ENCODE measurements at places on chromosomes 13 and 19. TPM values are rescaled to one million over a fixed set of nuclear protein-coding genes. Genes with fewer than 3 reads are reported as not detected.

- no peak overlapping the region for H3K4me3 ChIP-seq
- H3K36me3 ChIP-seq: no peaks in the 10 kb centered on the region
- no peak for DNase-seq
Measured at GRCh38 chr13:43391036-43391435, 367.6 kb downstream of the DNAJC15 start.

DNA sequence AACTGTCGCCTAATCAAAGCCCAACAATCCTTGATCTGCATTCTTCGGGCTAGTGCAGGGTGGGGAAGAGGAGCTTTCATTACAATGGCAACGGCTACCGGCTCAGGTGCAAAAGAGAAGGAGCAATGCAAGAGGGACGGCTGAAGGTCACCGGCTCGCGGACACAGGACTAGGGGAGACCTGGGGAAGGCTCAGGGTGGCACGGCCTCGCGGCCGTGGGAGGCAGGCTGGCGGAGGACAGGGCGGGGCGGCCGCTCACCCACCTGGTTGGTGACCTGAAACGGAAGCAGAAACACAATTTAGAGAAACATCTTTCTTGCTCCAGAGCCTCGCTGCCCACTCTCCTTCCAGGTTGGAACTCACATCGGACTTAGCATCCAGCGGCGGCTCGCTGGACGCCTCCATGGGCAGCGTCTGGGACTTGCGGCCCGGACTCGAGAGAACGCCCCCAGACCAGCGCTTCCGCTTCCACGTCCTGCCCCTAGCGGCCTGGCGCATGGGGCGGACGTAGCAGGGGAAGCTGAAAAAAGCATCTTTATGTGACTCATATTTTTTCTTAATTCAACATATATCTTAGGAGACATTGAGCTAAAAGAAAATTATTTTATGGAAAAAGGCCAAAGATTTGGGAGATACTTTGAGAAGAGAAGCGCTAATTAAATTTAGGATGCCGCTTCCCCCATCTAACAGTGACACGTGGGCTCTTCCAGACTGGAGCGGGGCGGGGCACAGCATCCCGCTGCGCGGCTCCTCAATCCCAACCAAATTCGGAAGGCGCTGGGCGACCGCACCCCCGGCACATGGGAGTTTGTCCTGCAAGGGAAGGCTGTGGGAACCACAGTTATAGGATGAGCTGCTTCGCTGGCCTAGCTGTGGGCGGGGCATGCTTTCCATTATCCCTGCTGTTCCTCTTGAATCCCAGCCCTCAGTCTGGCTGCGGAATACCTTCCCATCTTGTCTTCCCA, at the start of gene COMMD6:
COMMD6 (minus strand) TSS at position 441 of the 965 bp plus-strand sequence; CDS start at position 405, 36 bp downstream.
- peak within 1 kb of the TSS; percentile 91 for H3K4me3 ChIP-seq
- no peaks in the 10 kb centered on the region for H3K27me3 ChIP-seq
- H3K4me1 ChIP-seq: peaks cover 13% of the 10 kb centered on the region
- peak within 1 kb of the TSS; percentile 83 for H3K27ac ChIP-seq
- DNase-seq: peak; percentile 92
- H3K36me3 ChIP-seq: peaks cover 17% of the 10 kb centered on the region

DNA sequence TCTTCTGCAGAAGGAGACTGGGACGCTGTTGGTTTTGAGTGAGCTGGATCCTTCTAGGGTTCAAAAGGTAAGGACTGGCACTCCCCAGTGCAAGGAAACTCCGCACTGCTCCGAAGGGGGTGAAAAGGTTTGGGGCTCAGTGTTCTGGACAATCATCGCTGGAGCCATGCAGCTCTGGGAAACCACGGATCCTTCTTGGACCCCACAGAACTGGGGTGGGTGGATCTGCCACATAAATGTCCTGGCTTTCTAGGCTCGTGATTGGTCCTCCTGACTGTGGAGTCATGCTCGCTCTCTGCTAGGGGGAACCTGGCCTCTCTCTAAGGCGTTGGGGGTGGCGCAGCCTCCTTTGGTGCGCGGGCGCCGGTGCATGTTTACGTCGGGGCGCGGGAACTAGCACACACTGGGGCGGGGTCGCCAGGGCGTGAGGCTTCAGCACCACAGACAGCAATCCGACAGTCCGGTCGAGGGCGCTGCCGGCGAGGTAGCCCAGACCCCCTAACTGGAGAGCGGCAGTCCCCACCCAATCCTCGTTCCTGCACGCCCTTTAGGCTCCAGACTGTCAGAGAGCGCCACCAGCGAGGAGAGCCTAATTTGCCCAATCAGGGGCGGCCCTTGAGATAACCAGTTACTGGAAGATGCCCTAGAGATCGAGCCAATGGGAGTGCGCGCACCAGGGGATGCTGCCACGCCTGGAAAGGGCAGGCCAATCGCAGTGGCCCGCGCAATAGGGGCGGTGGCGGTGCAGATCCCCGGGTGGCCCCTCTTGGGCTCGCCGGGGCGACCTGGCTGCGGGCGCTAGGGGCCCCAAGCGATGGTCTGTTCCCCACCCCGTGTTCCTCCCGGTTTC, 913 bp upstream of the ELAVL3 start:
- H3K27ac ChIP-seq: no peak overlapping the region
- no peaks in the 10 kb centered on the region for H3K36me3 ChIP-seq
- peaks cover 17% of the 10 kb centered on the region for H3K4me1 ChIP-seq
- DNase-seq: peak; percentile 80

The SIGLEC14 gene
- total RNA-seq: 11.8 TPM
